ENCODE measurements at places on chromosomes 2 and 18. TPM values are rescaled to one million over a fixed set of nuclear protein-coding genes. Genes with fewer than 3 reads are reported as not detected.

The FHOD3 gene
- total RNA-seq = not detected

GRCh38 chr18:10051877-10052631 lies 138.2 kb downstream of the VAPA start:
- DNase-seq = no peak

The SCN7A gene
- not detected for total RNA-seq

GRCh38 chr2:244547-244946 lies 19.3 kb downstream of the SH3YL1 start:
- DNase-seq = no peak

DNA sequence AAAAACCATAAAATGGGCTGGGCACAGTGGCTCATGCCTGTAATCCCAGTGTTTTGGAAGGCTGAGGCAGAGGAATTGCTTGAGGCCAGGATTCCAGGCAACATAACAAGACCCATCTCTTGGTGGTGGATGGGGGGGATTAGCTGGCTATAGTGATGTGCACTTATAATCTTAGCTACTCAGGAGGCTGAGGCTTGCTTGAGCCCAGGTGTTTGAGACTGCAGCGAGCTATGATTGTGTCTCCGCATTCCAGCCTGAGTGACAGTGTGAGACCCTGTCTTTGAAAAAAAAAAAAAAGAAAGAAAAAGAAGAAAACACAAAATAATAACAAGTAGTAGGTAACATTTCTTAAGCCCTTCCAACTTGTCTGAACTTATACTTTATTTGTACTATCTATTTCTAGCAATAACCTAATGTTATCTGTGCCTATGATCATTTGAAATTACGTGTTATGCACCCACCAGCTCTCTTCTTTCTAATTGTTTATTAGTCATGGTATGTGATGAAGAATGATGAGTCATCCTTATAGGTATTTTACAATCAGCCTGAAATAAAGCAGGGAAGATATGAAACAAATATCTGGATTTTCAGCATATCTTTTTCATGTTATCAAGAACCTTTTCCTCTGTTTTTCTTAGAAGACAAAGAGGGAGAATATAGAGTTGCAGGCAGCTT lies 129.3 kb upstream of the UNC80 start:
- no peak for DNase-seq

The ANKAR gene
- total RNA-seq = 13.1 TPM

- DNase-seq = no peak
Measured at GRCh38 chr2:29495536-29496060, 380.4 kb downstream of the CLIP4 start.

DNA sequence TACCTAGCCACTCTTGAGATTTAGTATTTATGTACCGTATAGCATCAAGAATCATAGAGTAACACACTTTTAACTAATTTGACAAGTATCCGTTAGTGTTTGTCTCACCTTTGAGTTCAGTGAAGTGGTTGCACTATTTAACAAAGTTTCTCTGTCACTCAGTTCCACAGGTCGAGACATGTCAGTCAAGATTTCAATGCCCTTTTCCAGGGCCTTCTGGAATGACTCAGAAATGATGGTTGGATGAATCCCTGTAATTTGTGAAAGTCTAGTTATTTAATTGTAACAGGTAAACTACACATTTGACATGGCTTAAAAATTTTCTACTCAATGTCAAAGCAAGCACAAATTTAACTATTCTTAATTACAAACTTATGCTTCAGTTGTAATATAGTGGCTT lies 9.7 kb downstream of the CCT4 start:
- DNase-seq = no peak

- DNase-seq = no peak
Measured at GRCh38 chr2:128322715-128323554, 4.3 kb upstream of the HS6ST1 start.

- no peak for DNase-seq
Measured at GRCh38 chr2:194363295-194363694, 1293.7 kb upstream of the SLC39A10 start.

- peak; percentile 50 for DNase-seq
Measured at GRCh38 chr18:61581578-61582201, 248.5 kb downstream of the CDH20 start.

- no peak for DNase-seq
Measured at GRCh38 chr2:98901702-98902101, 34.3 kb downstream of the CRACDL start.

The IL36RN gene
- not detected for total RNA-seq
